ENCODE measurements at places on chromosomes 2 and 18. TPM values are rescaled to one million over a fixed set of nuclear protein-coding genes. Genes with fewer than 3 reads are reported as not detected.

DNA sequence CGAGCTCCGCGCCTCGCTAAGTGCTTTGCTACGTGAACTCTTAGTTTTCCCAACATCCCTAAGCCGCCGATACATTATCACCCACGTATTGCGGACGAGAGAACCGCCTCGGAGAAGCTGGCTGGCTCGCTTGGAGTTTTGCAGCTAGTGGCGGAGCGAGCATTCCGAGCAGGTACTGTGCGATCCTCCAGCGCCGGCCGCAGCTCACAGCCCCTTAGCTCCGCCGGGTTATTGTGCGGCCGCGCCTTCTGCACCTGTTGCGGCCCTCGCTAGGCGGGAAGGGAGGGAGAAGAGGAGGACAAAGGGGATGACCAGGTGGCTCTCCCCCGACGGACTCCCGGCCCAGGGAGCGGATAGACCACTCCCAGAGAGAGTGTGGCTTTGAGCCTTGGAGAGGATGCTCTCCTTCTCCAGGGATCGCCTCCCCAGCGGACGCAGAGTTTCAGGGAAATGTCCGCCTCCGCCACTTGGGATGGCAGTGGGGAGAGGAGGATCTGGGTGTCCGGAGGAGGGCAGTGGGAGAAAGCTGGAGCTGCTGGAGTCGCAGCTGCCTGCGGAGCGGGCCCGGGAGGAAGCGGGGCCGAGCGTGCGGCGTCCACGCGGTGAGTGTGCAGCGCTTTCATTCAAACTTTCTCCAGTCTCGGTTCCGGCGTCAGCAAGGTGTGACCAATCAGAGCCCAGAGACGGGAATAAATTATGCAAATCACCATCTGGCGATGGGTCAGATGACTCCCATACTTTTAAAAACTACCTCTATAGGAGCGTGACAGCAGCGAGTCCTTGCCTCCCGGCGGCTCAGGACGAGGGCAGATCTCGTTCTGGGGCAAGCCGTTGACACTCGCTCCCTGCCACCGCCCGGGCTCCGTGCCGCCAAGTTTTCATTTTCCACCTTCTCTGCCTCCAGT, at the start of gene LIPG:
LIPG (plus strand) TSS at position 769 of the 905 bp plus-strand sequence. CDS start 252 bp downstream, outside the sequence.
- DNase-seq: no peak

GRCh38 chr18:64091526-64091925, 57.4 kb downstream of the LINC00305 start:
- no peak for DNase-seq

GRCh38 chr18:58069721-58070292, 25.8 kb downstream of the NEDD4L start:
- no peak for DNase-seq

GRCh38 chr18:26977781-26978180, 112.3 kb upstream of the AQP4 start:
- DNase-seq: no peak

DNA sequence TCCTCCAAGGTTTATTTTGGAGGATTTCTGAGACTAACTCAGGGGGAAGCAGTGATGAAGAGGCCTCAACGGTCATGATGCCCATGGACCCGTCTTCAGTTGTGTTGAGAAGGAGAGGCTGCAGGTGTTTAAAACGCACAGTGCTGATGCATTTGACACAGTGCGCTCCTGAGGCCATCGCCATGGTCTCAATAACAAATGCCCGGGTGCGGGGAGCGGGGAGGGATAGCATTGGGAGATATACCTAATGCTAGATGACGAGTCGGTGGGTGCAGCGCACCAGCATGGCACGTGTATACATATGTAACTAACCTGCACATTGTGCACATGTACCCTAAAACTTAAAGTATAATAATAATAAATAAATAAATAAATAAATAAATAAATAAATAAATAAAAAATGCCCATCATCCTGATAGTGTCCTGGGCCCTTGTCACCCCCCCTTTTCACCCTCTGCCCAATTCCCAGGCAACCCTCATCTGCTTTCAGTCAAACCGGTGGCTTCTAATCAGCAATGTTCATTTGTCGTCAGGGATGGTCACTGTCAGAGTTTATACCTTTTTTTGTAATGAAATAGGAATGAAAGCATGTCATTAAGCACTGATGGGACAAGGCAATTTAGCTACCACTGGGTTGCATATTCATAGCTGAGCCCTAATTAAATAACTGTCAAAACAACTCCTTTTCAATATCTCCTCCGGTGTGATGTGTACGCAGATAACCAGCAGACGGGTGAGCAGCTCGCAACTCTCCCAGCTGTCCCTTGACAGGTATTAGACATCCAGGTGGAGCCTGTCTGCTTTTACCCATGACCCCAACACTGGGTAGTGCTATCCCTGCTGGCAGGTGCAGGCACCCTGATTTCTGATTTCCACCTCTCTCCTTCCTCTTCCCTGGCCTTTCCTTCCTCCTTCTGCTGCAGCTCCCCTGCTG, 95.9 kb downstream of the KCNF1 start:
- no peak for DNase-seq

DNA sequence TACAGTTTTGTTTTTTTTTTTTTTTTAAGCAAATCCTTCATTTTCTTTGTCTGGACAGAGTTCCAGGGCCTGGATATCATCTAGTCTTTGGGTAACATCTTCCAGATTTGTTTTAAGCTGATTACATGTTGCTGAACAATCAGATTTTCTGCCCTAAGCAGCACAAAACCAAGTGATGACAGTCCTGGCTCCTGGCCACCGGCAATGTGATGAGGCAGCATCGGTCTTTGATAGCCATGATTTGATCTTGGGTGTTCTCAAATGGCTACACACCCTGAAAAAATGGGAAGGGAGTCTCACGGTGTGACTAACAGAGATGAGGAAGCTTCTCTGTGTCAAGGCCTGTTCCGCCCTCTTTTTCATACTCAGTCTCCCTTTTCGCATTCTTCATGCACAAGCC, 708.6 kb upstream of the ZEB2 start:
- DNase-seq: no peak

DNA sequence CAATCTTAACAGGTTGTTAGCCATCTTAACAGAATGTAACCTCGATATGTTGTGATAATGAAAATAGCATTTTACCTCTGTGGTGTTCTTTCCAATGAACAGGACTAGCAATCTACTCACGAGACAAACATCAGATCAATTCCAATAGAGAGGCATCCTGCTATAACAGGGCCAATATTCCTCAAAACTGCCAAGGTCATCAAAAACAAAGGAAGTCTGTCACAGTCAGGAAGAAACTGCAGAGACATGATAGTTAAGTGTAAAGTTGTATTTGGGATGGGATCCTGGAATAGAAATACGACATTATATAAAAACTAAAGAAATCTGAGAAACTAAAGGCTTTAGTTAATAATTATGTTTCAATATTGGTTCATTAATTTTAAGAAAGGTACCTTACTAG, 588.9 kb upstream of the NETO1 start:
- no peak for DNase-seq

DNA sequence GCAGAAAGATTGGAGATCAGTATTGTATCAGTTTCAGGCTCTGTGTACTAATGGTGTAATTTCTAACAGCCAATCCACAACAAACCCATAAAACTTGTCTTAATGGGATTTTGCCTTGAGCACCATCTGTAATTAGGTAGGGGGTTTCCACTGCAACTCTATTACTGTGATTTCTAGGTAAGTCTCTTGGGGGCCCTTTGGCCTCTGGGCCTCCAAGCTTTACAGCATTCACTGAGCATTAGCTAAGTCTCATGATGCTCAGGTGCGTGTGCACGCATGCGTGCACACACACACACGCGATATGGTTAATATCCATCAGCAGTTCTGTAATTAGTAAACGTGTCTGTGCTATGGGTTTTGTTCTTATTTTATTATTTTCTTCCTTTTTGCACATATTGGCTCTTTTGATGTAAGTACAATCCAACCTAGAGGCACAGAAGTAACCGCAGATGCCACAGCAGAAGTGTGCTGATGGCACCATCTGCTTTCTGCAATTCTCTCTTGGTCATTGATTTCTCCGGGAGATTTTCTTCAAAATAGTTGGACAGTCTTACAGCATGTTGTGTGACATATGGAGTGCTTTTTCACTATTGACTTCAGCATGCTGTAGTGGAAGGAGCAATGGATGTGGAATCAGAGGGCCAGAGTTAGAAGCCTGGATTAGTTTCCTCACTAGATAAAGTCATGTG, 592.0 kb downstream of the LRRTM4 start:
- no peak for DNase-seq

DNA sequence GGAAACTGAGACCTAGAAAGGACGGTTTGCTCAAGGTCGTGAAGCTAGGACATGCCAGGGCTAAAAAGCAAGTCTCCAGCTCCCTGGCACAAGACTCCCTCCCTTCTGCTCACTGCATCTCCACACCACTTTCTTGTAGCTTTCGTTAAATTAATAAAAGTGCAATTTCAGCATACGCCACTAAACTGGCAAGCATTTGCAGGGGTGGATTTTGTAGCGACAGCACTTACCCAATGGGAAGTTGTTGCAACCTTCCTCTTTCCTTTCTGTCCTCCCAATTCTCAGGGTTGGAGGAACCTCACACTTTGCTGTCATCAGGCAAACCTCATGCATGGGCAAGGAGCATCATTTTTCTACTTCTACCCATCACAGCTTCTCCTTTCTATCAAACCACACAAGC, 7.4 kb upstream of the RHOB start:
- DNase-seq: no peak

DNA sequence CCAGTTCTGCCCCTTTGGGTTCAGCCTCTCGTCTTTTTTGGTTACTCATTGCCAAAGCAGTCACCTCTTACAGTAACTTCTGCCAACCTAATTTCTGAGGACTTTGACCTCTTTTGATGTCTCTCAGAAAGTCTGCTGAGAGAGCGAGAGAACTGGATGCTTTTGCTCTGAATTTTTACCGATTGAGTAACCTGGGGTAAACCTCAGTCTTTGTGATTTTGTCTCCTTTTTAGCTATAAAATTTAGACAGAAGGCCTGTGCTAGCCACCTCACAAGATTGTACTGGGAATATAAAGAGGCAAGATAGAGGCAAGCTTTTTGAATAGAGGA, 34.8 kb upstream of the IL1R1 start:
- no peak for DNase-seq

The CLEC4F gene
- total RNA-seq: not detected

The ATP6V1C2 gene
- total RNA-seq: not detected

The LINC00305 gene
- total RNA-seq: not detected

The TP53I3 gene
- total RNA-seq: 11.3 TPM

The PPM1B gene
- 76.4 TPM for total RNA-seq

Data from esophagus muscularis mucosa (tissue), 4 donors.